ENCODE measurements at places on chromosomes 12 and 14.

GRCh38 chr14:52926953-52927352 lies 23.9 kb downstream of the FERMT2 start:
- DNase-seq = no peak

- no peak for DNase-seq
These were observed 435.3 kb upstream of the TMTC1 start for GRCh38 chr12:30219047-30219446.

- DNase-seq = no peak
These were observed 182.8 kb downstream of the NUAK1 start for GRCh38 chr12:105955976-105956375.

GRCh38 chr12:84874125-84874824 lies 38.3 kb downstream of the SLC6A15 start:
- no peak for DNase-seq

GRCh38 chr12:44358636-44359035 lies 517.5 kb downstream of the NELL2 start:
- DNase-seq = no peak

GRCh38 chr12:31011746-31012566 lies 61.7 kb upstream of the DDX11 start:
- DNase-seq = no peak

- peak; percentile 11 for DNase-seq
These were observed 4.5 kb downstream of the B4GALNT1 start for GRCh38 chr12:57628280-57629191.

DNA sequence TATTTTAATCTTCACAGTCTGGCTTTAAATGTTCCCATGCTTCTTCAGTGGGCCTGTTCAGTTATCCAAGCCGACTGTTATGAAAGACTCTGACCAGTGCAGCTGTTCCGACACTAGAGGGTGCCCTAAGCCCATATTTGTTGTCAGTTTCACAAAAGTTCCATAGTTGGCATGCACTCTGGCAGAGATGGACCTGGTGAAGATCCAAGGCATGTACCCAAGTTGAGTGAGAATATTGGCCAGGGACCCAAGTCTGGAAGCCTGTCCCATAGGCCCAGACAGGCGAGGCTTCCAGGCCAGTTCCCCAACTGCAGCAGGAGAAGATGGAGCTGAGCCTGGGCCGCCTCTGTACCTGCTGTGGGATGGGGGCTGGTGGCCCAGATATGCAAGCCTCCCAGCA lies 27.4 kb upstream of the GUCY2C start:
- DNase-seq = peak; percentile 63

DNA sequence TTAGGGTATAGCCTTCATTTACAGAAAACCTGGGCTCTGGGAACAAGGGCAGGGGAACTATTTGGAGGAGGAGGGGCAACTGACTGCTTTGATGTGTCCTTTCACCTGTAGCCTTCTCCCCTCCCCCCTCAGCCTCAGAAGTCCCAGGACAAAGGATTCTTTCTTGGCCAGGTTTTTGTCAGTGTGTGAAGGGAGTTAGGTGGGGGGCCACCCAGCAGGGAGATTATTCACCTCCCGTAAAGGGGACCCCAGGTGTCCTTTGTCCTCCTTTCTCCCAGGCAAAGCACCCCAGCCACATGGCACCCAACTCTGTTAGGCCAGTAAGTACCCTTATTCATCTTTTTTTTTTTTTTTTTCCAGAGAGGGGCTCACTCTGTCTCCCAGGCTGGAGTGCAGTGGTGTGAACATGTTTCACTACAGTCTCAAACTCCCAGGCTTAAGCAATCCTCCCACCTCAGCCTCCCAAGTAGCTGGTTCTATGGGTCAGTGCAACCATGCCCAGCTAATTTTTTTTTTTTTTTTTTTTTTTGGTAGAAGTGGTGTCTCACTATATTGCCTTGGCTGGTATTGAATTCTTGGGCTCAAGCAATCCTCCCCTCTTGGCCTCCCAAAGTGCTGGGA lies 723 bp upstream of the NFE2 start:
- no peak for DNase-seq

DNA sequence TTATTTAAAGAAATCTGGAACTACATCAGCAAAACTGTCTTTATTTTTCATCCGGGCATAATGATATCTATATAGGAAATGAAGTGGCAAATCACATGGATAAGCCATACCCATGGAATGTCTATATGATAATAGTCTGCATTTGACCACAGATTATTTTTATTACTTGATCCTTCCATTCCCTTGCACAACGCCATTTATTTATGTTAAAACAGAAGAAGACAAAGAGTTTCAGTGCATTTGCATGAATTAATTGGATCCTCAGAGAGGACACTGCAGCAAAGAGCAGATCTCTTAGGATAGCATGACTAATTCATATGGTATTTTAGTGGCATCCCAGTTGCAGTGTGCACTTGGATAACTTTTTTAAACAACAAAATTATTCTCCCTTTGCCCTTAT lies 345.0 kb downstream of the CCDC91 start:
- DNase-seq = no peak

- no peak for DNase-seq
These were observed 5.3 kb downstream of the NAV3 start for GRCh38 chr12:77835969-77836368.

Measured in stimulated activated CD4-positive, alpha-beta T cell treated with anti-CD3 and anti-CD28 coated beads, Interleukin-2, amount 100 ng/mL, for 24 hours (primary cell).